ENCODE measurements at places on chromosomes 7 and 10.

GRCh38 chr7:91653286-91653685 lies 227.2 kb downstream of the MTERF1 start:
- no peak for DNase-seq

GRCh38 chr7:40923626-40924025 lies 779.3 kb downstream of the INHBA start:
- DNase-seq = no peak

GRCh38 chr7:30596014-30596641 lies 1.4 kb downstream of the GARS1 start:
- DNase-seq = no peak

- no peak for DNase-seq
These were observed 490.4 kb downstream of the DNAJB6 start for GRCh38 chr7:157827045-157827862.

- no peak for DNase-seq
These were observed 48.9 kb downstream of the ZCCHC24 start for GRCh38 chr10:79396520-79396919.

DNA sequence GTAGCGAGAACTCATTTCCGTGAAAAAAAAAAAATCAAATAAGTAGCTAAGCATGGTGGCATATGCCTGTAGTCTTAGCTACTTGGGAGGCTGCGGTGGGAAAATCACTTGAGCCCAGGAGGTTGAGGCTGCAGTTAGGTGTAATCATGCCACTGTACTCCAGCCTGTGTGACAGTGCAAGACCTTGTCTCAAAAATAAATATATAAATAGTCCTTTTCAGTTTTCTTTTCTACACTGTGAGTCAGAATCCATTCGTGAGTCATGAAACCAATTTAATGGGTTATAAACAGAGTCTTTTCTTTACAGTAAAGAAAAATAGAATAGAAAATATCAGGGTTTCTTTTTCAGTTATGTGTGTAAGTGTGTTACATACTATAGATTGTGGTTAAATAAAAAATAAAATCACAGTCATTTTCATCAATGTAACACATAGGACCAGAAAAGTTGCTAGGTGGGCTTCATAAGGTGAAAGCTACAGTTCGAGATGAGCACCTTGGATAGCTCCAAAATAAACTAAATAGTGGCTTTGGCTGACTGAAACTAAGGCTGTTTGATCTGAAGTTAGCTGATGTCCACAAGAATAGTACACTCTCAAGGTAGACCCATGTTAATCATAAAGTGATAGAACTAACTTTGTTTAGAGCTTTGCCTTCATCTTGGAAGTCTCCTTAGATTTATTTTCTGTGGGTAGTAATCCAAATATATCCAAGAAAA lies 781.1 kb downstream of the GATA3 start:
- DNase-seq = no peak

GRCh38 chr10:132143162-132143561 lies 43.6 kb upstream of the DPYSL4 start:
- no peak for DNase-seq

DNA sequence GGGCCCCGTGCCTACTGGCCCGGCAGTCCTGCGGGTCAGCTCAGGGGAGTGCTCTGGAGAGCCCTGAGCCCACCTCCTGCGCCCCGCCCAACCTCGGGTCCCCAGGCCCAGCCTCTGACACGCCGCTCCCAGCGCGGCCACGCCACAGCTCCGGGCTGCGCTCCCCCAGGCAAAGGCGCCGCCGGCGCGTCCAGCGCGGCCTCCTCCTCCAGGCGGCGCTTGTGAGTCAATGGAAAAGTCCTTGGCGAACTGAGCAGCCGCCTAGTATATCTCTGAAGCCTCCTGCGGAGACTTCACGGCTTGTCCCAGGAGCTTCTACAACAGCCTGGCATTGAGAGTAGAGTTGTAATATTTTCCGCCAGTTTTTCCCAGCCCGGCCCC lies 29.5 kb upstream of the BMS1 start:
- DNase-seq = peak; percentile 56

DNA sequence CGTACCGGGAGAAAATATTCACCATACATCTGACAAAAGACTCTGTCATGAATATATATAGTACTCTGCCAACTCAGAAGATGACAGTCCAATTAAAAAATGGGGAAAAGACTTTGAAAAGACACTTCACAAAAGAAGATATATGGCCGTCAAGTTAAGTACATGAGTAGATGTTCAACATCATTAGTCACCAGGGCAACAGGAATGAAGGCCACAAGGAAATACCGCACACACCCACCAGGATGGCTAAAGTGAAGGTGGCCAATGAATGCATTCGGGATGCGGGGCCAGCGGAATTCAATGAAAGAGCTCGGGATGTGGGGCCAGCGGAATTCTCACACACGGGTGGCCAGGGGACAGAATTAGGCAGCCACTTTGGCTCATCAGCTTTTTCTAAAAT lies 42.2 kb downstream of the MAD1L1 start:
- no peak for DNase-seq

GRCh38 chr10:92886334-92886961 lies 38.1 kb downstream of the EXOC6 start:
- DNase-seq = no peak

GRCh38 chr10:132193907-132194552 lies 7.3 kb downstream of the DPYSL4 start:
- DNase-seq = no peak

- no peak for DNase-seq
These were observed 167.6 kb downstream of the GRID1 start for GRCh38 chr10:86199041-86199440.

DNA sequence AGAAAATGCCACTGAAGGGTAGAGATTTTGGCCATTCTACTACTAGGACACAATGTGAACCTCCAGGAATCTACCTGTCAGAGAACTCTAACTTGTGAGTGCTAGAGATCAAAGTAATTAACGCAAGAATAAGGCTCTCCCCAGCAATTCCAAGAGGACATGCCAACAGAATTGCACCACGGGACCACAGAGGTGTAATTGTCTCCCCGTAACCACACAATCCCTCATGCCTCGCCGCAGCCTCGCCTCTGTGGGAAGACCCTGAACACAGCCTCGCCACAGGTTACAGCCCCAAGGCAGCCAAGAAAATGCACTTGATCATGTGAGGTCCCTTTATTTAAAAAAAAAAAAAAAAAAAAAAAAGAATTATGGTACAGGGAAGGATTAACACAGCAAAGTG lies 29.5 kb downstream of the CDCA7L start:
- DNase-seq = no peak

DNA sequence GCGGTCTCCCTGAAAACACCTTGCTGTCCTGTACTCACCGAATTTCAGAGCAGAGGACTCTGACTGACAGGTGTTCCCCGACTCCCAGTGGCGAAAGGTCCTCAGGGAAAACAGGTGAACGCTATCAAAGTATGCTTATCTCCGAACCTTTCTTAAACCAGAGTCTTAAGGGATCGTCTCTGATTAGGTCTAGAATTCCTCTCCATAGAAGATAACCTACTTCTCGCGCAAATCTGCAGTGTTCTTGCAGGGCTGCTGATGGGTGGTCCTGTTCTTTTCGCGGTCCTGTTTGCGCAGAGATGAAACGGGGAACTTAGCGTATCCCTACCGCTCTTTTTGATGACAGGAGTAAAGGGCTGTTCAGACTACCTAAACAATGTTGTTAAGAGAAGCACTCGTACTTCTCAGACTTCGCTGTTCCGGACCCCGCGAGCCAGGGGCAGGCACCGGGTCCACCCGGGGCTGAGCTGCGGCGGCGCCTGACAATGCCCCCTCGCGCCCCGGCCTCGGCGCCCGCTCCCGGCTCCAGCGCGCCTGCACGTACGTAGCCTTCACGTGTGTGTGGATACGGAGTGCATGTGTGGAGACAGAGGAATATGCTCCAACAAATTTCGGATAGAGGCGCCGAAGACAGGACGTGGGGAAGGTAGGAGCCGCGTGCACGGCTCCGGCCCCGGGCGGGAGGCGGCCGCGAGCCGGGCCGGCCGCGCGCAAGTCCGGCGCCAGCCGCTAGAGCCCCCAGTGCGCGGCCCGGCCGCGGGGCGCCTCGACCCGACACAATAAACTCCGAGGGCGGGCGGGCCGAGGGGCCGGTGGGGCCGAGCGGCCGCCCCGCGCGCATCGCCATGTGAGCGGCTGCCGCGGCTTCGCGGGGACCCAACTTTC lies 766 bp upstream of the ZMYND11 start:
- DNase-seq = peak; percentile 9

Data from stimulated activated CD4-positive, alpha-beta T cell treated with anti-CD3 and anti-CD28 coated beads, Interleukin-2, amount 100 ng/mL, for 4 hours (primary cell).